Activated T-helper 17 cell treated with anti-CD3 and anti-CD28 coated beads, Interleukin-2, amount 50 U/mL, for 72 hours (primary cell): ENCODE measurements at places on chromosomes 1 and 21. TPM values are rescaled to one million over a fixed set of nuclear protein-coding genes. Genes with fewer than 3 reads are reported as not detected.

Gene HSD11B1
- 2.4 TPM for total RNA-seq

Gene NRDC
- total RNA-seq, result 135 TPM

Gene FCRL3
- total RNA-seq, result 1.1 TPM

Gene CRP
- not detected for total RNA-seq

Gene GBP6
- total RNA-seq, result 0.28 TPM

Gene SPOCD1
- total RNA-seq, result 1.8 TPM

- ATAC-seq, result no peak
Observed at GRCh38 chr1:64246294-64246917, 43.0 kb downstream of the UBE2U start.

- ATAC-seq, result peak; percentile 70
Observed at GRCh38 chr1:16367258-16367967, 371 bp downstream of the SZRD1 start.

- ATAC-seq, result no peak
Observed at GRCh38 chr1:15110128-15110866, 43.2 kb upstream of the TMEM51 start.

GRCh38 chr1:20484519-20485462, 1.2 kb downstream of the CAMK2N1 start:
- no peak for ATAC-seq

DNA sequence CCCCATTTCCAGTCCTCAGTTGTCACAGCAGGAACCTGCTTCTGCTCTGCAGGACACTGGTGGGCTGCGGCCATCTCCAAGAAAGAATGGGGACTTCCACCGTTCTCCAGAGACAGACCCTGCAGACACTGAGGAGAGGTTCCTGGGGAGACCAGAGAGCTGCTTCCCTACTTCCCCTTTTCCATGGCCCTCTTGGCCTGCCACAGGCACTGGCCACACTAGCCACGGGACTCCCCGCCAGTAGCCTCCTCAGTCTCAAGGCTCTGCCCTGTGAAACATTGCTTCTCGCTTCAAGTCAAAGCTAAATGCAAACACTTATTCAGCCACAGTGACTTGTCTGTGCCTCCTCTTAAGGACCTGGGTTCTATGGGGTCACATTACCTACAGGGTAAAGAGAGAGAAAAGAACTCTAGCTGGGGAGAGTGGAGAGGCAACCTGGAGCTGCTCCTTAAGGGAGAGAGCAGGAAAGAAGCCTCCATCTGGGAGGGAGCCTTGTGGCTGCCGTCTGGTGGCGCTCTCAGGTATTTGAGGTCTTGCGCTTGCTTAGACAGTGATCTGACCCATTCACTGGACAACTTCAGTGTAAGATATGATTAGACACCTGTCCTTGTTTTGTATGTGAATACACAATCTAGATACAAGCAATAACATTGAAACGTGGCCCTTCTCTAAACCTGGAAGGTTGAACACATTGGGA, 5.4 kb upstream of the SLAMF8 start:
- ATAC-seq, result peak; percentile 27

DNA sequence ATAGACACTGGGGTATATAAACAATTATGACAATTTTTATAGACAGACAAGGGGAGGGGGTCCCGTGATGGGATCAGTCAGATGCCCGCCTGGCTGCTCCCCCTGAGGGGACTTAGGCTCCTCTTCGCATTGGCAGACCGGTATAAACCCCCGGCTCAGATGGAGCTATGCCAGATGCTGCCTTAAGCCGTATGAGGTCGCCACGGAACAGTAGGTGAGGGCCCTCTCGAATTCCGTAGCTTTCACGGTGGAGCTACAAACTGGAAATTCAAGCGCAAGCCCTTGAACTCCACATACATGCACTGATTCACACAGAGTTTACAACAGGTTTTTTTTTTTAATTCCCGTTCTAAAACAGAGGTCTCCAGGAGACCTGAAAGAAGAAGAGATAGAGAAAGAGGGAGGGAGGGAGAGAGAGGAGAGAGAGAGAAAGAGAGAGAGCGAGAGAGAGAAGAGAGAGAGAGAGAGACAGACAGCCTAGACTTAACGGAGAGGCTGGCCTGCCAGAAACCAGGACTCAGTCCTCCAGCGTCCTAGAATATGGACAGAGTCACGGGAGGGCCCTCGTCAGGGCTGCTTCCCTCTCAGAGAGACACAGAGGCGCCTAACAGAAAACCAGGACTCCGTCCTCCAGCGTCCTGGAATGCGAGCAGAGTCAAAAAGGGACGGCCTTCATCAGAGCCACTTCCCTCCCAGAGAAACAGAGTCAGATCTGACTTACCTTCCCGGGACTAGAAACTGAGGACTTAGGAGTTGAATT, 24.4 kb upstream of the TMEM54 start:
- peak; percentile 50 for ATAC-seq

GRCh38 chr1:40270152-40270834, 12.3 kb downstream of the ZMPSTE24 start:
- ATAC-seq, result peak; percentile 95

- no peak for ATAC-seq
Observed at GRCh38 chr1:86356247-86356646, 39.9 kb downstream of the ODF2L start.

DNA sequence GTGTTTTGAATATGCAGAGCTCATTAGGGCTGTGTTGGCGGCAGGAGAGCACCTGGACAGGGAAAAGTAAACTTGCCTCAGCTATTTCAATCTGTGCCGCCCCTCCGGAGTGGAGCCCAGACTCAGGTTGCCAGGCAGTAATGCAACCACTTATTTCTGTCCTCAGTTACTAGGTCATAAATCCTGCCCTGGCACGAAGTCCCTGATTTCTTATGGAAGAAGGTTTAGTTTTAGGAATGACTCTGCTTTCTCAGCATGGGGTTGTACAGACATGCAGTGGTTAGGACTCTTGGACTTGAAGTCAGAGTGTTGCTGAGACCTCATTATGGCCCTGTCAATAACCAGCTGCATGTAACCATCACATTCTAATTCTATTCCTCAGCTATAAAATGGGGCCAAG, 98.3 kb upstream of the FGGY start:
- ATAC-seq, result no peak

GRCh38 chr1:23699280-23700179, 7.9 kb downstream of the RPL11 start:
- peak; percentile 83 for ATAC-seq
